ENCODE measurements at places on chromosomes 5 and 9.

DNA sequence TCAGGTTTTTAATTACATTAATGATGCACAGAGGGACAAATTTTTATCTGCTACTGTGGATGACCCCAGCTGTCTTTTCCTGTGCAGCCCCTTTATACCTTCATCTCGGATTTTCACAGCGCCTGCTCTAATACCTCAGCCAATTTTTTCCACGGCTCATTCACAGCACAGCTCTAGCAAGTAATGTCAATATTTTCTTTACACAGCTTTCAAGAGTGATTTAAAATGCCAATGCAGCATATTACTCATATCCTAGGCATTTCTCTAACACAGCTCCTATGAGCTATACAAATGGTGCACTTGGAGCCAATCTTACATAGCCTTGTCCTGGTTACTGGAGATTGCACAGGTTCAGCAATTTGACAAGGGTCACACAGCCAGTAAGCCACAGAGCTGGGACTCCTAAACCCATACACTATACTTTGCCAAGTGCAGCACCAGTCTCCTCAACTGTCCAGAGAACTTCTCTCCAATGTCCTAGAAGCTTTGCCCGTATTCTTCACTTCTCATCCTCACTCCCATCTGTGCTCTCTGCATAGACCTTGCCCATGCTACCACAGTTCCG, 661.8 kb downstream of the DTWD2 start:
- DNase-seq = no peak

GRCh38 chr9:137114220-137114612, 317 bp downstream of the DPP7 start:
- no peak for DNase-seq

DNA sequence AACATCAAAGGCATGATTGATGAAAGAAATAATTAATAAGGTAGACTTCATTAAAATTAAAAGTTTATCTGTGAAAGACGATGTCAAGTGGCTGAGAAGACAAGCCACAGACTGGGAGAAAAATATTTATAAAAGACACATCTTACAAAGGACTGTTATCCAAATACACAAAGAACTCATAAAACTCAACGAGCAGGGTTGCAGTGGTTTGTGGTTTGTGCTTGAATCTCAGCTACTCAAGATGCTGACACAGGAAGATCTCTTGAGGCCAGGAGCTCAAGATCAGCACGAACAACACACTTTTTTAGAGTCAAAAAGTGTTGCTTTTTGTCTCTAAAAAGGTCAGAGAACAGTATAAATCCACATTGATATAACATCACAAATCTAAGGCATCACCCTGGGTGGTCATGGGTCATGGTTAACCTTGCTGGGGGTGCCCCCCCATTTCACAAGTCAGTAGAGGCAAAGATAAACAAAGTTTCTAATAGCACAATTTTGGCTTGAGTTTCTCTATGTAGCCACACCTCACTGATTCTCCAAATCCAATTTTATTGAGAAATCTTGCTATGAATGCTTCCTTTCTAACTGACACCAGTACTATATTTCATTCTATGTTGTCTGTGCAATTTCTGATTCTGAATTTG, 342.9 kb upstream of the RPS23 start:
- DNase-seq = no peak

- DNase-seq = no peak
Measured at GRCh38 chr5:179866241-179867078, 7.8 kb upstream of the MRNIP start.

DNA sequence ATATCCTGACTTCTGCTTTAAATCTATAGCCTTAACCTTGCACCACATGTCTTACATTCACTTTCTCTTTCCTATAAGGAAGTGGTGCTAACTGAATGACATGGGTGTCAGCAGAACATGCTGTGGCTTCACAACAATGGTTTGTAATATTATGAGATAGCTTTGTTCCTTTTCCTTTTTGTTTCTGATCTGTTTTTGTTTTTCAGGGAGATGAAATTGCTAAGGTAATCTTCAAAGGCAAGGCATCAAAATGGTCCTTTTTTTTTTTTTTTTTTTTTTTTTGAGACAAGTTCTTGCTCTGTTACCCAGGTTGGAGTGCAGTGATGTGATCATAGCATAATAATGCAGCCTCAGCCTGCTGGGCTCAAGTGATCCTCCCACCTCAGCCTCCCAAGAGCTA, 53.6 kb upstream of the RANBP6 start:
- DNase-seq = no peak

GRCh38 chr9:126521551-126521950, 92.2 kb upstream of the LMX1B start:
- DNase-seq = no peak

GRCh38 chr5:177142098-177142611, 8.6 kb downstream of the NSD1 start:
- no peak for DNase-seq

DNA sequence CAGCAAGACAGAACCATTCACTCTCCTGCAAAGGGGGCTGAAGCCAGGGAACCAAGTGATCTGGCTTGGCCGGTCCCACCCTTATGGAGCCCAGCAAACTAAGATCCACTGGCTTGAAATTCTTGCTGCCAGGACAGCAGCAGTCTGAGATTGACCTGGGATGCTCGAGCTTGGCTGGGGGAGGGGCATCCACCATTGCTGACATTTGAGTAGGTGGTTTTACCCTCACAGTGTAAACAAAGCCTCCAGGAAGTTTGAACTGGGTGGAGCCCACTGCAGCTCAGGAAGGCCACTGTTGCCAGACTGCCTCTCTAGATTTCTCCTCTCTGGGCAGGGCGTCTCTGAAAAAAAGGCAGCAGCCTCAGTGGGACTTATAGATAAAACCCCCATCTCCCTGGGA, 60.5 kb downstream of the TNFSF8 start:
- no peak for DNase-seq

- DNase-seq = no peak
Measured at GRCh38 chr5:5558102-5558501, 135.6 kb downstream of the ICE1 start.

- no peak for DNase-seq
Measured at GRCh38 chr5:139690064-139690802, 42.1 kb downstream of the CXXC5 start.

DNA sequence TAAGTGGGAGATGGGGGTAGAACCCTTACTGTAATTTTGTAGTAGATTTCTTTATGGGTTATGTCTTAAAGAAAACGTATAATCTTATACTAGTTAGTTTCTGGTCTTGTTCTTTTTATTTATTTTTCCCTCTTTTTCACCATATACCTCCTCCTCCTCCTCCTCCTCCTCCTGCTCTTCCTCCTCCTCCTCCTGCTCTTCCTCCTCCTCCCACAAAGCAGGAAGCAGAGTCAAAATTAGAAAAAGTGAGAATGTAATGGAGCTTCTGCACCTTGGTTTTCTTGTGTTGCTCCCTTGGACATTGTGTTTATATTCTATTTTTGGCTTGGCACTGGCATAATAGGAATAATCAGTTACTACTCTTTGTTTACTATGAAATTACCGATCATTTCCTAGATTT, 4.5 kb downstream of the MACIR start:
- DNase-seq = no peak

DNA sequence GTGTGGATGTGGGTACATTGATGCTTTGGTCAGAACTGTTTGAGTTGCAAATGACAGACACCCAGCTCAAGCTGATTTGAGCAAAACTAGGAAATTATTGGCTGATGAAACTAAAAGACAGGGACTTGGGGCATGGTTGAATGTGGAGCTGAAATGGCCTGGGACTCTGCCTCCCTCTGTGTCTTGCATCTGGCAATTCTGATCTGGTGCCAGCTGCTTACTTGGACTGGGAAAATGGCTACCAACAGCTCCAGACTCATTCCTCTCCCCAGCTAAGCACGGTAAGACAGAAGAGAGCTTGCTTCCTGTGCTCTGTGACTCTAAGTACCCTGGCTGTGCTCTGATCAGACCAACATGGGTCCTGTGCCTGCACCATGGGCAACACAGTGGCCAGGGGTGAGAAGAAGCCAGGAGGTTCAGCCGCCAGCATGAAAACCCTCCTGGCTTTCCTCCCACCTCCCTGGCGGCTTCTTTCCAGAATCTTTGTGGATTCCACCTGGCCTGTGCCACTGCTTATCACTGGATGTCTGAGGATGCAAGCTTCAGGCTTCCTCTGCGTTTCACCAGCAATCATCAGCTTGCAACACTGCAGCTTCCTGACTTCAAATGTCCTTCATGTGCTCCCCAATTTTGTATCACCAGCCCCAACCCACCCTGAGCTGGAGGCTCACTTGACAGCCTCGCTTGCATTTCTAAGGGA, 44.1 kb downstream of the C5orf15 start:
- DNase-seq = no peak

DNA sequence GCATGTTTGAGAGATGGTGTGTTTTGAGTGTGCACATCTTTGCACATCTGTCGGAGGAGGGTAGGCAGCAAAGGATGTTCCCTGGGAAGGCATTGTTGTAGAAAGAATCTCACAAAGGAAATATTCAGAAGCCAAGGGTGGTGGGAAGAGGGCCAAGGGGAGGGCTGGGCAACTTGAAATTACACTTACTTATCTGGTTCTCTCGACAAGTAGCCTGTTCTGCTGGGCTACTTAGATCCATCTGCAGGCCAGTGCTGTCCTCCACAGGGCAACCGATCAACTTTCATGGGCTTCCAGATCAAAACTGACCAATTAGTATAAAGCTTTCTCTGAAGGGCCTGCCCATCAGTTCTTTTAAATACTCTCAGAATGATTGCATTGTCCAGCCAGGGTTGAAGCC, 495.2 kb downstream of the GADD45G start:
- DNase-seq = no peak

DNA sequence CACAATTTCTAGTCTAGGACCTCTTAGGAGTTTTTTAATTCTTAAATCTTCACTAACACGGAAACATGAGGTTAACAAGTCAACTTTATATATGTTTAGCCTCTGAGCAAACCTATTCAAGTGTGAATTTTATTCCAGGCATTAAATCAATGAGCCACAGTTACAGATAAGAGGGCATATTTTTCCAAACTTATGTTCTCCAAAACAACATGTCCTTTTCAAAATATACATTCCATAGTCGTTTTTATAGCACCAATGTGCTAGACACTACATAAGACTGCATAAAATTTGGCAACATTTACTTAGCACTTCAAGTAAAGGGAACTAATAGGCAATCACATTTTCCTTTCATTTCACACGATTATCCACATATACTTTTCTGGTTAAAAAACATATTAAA, 6.5 kb downstream of the TMEM245 start:
- no peak for DNase-seq

GRCh38 chr9:70901013-70901412, 220.4 kb downstream of the TRPM3 start:
- no peak for DNase-seq
